Activated CD4-positive, alpha-beta T cell treated with anti-CD3 and anti-CD28 coated beads, Interleukin-10, Interleukin-2, amounts not matched to agents 100 ng/mL and 50 ng/mL, durations not matched to agents 16 hours and 8 hours (primary cell): ENCODE measurements at places on chromosomes 12 and 14.

DNA sequence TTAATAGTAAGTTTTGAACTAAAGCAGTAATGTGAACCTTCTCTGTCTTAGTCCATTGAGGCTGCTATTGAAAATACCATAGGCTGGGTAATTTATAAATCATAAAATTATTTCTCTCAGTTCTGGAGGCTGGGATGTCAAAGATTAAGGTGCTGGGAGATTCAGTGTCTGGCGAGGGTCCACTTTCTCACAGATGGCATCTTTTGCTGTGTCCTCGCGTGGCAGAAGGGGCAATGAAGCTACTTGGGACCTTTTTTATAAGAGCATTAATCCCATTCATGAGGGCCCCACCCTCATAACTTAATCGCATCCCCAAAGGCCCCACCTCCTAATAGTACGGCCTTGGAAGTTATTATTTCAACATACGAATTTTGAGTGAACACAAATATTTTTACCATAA lies 28.4 kb downstream of the LIN7A start:
- DNase-seq, result no peak

- no peak for DNase-seq
Observed at GRCh38 chr14:98140862-98141530, 1131.0 kb downstream of the BCL11B start.

GRCh38 chr14:67387195-67387594 lies 24.8 kb downstream of the PLEK2 start:
- DNase-seq, result no peak

GRCh38 chr12:128205145-128205544 lies 61.8 kb upstream of the TMEM132C start:
- DNase-seq, result no peak
